ENCODE measurements at places on chromosomes 4 and X.
A peak's percentile ranks its signal among the peaks of the same experiment; 100 is the strongest.

GRCh38 chr4:75058486-75058885 is 125.6 kb downstream of the PARM1 start:
- no peak for DNase-seq

- DNase-seq: no peak
Measured at GRCh38 chr4:168682898-168683500, 186.1 kb downstream of the PALLD start.

DNA sequence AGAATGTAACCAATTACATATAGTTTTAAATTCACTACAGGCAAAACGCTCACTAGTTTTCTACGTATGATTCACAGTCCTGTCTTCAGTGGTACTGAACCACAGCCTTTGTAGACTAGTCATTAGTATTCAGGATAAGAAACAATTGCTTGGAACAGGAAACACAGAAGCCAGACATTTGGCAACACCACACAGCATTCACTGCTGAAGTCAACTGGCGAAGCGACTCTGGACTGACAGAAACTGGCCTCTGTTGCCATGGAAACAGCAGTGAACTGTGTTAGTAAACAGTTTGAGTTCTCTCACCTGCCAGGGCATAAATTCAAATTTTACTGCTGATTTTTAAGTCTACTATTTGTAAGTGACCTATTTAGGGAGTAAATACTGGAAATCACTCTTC is 57.6 kb downstream of the MAPK10 start:
- DNase-seq: no peak

- no peak for DNase-seq
Measured at GRCh38 chr4:56817840-56818491, 3.5 kb downstream of the SPINK2 start.

DNA sequence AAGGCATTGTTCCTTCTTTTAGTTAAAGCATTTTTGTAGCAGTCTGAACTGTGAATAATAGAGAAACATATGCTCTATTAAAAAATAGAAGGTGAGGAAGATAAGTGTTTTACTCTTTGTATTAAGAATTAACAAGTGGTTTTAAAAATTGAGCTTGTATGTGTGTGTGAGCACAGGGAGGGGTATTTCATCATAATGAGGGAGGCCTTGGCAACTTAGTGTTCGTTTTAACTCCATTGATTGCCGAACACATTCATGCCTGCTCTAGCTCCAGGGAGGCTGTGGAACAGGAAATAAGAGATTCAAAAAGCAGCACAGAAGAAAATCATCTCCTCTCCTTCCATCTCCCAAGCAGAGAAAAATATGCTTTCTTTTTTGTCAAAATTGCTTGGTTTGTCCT is 14.8 kb downstream of the SHROOM3 start:
- DNase-seq: no peak

DNA sequence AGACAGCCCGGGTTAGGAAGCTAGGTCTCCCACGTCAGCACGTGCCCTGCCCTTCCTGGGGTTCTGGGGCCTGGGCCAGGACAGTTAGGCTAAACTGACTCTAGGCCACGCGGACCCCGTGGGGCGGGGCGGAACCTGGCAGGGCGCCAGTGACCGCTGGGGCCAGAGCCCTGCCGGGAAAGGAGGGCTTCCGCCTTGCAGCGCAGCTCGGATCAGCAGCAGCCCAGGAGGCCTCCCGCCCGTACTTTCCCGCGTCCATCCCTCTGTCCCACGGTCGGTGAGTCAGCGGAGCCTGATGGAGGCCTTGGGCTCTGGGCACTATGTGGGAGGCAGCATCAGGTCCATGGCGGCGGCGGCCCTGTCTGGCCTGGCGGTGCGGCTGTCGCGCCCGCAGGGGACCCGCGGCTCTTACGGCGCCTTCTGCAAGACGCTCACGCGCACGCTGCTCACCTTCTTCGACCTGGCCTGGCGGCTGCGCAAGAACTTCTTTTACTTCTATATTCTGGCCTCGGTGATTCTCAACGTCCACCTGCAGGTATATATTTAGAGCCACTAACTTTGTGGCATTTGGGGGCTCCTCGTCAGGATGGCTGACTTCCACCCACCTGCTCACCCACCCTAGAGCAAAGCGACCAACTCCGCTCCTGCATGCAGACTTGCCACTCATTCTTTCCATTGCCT is at the start of gene SMIM10:
SMIM10 (plus strand) TSS at position 191 of the 681 bp plus-strand sequence; CDS start at position 296, 105 bp downstream.
- DNase-seq: peak; percentile 66

DNA sequence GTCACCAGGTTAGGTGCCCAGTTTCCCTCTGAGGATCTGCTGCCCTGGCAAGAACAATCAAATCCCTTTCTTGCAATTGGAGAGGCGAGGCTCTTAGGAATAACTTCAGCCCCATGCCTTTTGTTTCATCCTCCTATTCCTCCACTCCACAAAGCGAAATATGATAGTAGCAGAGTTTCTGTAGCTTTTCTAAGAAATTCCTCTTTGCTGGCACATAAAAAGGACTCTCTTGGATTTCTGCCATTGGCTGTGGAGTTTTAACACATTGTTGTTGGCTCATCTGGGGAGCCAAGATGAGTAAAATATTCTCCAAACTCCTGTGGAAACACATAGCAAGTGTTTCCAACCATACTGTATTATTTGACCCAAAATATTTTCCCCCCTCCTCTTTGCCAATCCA is 11.0 kb upstream of the ADGRG2 start:
- DNase-seq: no peak

DNA sequence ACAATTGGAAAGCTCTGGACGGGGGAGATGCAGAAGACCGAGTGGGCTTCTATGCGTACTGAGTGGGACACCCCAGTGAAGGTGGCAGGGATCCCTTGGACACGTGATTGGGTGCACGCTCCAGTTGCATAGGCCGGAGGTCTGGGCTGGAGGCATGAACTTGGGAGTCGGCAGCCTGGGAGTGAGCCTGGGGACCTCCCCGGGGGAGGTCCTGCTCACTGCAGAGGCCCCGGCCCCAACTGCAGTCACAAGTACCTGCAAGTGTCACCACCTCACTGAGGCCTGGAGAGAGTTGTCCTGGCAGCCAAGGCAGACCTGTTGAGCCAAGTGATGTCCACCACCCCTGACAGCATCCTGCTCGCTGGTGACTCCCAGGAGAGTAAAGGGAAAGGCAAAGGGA is 49.3 kb upstream of the HMX1 start:
- no peak for DNase-seq

DNA sequence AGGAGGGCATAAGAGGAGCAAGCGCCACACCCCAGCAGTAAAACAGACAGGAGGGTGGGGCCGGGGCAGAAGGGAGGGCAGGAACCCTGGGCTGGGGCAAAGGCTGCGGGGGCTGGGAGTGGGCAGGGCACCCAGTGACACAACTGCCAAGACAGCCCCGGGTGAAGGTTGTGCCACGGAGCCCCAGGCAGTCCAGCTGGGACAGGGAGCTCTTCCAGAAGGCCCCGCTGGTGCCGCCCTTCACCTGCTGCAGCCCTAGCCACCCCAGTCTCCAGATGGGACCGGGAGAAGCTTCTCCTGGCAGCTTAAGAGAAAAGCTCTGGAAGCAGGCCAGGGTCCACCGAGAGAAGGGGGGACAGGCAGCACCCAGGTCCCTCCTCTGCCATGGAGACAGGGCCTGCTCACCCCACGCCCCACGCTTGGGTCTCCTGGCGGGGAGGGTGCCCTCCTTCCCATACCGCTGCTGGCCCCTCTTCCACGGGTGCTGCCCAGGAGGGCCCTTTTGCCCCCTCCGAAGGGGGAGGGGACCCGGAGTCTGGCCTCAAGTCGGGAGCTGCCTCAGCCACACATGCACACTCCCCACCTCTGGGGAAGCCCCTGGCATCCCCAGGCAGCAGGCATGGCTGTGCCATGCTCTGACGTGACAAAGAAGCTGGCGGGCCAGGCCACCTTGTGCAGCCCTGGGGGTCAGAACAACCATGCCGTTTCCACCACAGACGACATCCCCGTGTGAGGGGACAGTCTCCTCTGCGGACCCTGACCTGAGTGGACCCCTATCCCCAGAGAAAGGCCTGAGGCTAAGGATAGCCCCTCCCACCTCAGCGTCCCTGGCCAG is 1.5 kb downstream of the DGKQ start:
- no peak for DNase-seq
